ENCODE measurements at places on chromosomes 7 and 10. TPM values are rescaled to one million over a fixed set of nuclear protein-coding genes. Genes with fewer than 3 reads are reported as not detected.

C10orf62 gene
- total RNA-seq = not detected

GRCh38 chr10:22697800-22698199 lies 16.6 kb downstream of the PIP4K2A start:
- H3K27me3 ChIP-seq = no peaks in the 10 kb centered on the region
- DNase-seq = no peak
- no peak overlapping the region for H3K4me3 ChIP-seq
- peaks cover 86% of the 10 kb centered on the region for H3K4me1 ChIP-seq
- peaks cover 23% of the 10 kb centered on the region for H3K36me3 ChIP-seq
- no peak overlapping the region for H3K27ac ChIP-seq

PSD gene
- total RNA-seq = 10.4 TPM

DNA sequence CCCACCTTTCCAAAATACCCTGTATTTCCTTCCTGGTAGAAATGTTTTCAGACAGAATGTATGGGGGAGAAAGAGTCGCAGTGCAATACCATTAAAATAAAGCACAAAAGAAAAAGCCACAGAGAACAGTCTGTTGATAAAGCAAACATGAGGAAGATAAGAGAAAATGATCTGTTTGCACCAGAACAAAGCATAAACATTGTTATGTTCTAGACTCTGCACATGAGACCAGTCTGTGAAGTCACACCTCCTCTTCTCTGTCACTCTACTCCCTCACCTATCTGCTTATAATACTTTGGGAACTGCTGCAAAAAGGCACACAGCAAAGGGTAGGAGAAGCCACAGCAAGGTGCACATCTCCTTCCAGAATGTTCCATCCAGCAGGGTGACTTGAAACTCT lies 67.2 kb upstream of the LRGUK start:
- peaks cover 10% of the 10 kb centered on the region for H3K36me3 ChIP-seq
- no peaks in the 10 kb centered on the region for H3K27me3 ChIP-seq
- H3K27ac ChIP-seq = no peak overlapping the region
- DNase-seq = no peak
- no peak overlapping the region for H3K4me3 ChIP-seq
- no peaks in the 10 kb centered on the region for H3K4me1 ChIP-seq

CALD1 gene
- 2.1 TPM for total RNA-seq

GRCh38 chr10:121337427-121337826 lies 260.8 kb downstream of the FGFR2 start:
- H3K4me1 ChIP-seq = no peaks in the 10 kb centered on the region
- no peaks in the 10 kb centered on the region for H3K36me3 ChIP-seq
- H3K4me3 ChIP-seq = no peak overlapping the region
- no peak overlapping the region for H3K27ac ChIP-seq
- no peak for DNase-seq

- H3K4me3 ChIP-seq = no peak overlapping the region
- no peaks in the 10 kb centered on the region for H3K36me3 ChIP-seq
- DNase-seq = no peak
- H3K27ac ChIP-seq = no peak overlapping the region
- H3K27me3 ChIP-seq = peaks cover 10% of the 10 kb centered on the region
These were observed 124.9 kb upstream of the TCERG1L start for GRCh38 chr10:131436458-131436857.

GRCh38 chr10:53127686-53128085 lies 355.1 kb upstream of the MBL2 start:
- no peak overlapping the region for H3K4me3 ChIP-seq
- no peaks in the 10 kb centered on the region for H3K27me3 ChIP-seq
- H3K4me1 ChIP-seq = no peaks in the 10 kb centered on the region
- no peak overlapping the region for H3K27ac ChIP-seq

DNA sequence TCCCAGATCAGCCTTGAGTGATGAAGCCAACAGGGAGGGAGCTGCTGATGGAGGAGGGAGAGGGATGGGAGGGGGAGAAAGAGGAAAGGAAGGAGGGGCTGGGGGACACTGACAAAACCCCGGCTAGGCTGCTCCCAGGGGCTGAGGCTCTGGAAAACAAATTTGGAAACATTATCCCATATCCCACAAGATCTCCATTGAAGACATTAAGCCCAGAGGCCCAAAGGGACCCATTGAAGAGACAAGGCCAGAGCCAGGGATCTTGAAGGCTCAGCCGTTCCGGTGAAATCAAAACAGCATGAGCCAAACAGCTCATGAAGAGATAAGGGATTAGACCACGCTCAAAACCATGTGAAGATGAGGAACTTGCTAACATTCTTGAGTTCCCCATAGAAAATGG lies 184.3 kb upstream of the ITGB1 start:
- H3K27me3 ChIP-seq = no peaks in the 10 kb centered on the region
- H3K4me3 ChIP-seq = no peak overlapping the region
- H3K36me3 ChIP-seq = peaks cover 5% of the 10 kb centered on the region
- no peak for DNase-seq
- peaks cover 56% of the 10 kb centered on the region for H3K4me1 ChIP-seq

DNA sequence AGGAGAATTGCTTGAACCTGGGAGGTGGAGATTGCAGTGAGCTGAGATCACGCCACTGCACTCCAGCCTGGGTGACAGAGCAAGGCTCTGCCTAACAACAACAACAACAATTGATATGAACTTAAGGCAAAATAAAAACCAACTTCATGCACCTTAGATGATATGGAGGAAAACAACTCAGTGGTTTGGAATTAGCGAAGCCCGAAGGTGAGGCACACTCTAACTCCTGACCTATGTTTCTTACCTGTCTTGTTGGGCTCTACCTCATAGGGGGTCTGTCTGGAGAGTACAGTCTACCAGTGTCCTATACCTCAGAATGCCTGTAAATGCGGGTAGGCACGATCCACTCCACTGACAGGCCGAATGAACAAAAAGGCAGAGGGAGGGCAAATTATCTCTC lies 24.3 kb upstream of the COBL start:
- no peak overlapping the region for H3K27ac ChIP-seq
- H3K4me3 ChIP-seq = no peak overlapping the region
- peaks cover 9% of the 10 kb centered on the region for H3K27me3 ChIP-seq

- DNase-seq = peak; percentile 6
- no peaks in the 10 kb centered on the region for H3K36me3 ChIP-seq
- H3K4me1 ChIP-seq = no peaks in the 10 kb centered on the region
These were observed 49.0 kb upstream of the LYZL1 start for GRCh38 chr10:29239569-29240472.

- peaks cover 63% of the 10 kb centered on the region for H3K36me3 ChIP-seq
- peaks cover 34% of the 10 kb centered on the region for H3K4me1 ChIP-seq
- no peaks in the 10 kb centered on the region for H3K27me3 ChIP-seq
- H3K27ac ChIP-seq = no peak overlapping the region
These were observed 103.0 kb upstream of the DNAAF5 start for GRCh38 chr7:623464-623863.

- H3K4me3 ChIP-seq = no peak overlapping the region
- peaks cover 1% of the 10 kb centered on the region for H3K4me1 ChIP-seq
- no peak overlapping the region for H3K27ac ChIP-seq
- peak; percentile 13 for DNase-seq
- peaks cover 9% of the 10 kb centered on the region for H3K27me3 ChIP-seq
These were observed 79.3 kb upstream of the ACBD5 start for GRCh38 chr10:27319752-27320431.

GRCh38 chr10:114087655-114088054 lies 44.0 kb downstream of the ADRB1 start:
- H3K27ac ChIP-seq = no peak overlapping the region
- no peaks in the 10 kb centered on the region for H3K36me3 ChIP-seq
- DNase-seq = no peak

DNA sequence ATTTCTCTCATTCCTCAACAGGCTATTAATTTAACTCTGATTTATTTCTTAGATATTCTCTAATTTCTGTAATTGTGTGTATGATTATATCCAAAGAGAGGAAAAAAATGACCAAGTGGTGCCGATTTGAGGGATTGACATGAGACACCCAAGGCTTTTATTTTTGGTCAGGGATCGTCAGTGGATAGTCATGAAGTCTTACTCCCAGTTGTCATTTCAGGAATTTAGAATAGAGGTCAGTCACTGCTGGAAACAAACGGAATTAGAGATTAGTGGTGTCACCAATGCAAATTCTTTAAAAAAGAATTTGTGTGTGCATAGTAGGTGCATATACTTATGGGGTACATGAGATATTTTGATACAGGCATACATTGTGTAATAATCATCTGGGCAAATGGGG lies 26.8 kb upstream of the AGR3 start:
- H3K4me1 ChIP-seq = no peaks in the 10 kb centered on the region
- H3K27ac ChIP-seq = no peak overlapping the region
- H3K36me3 ChIP-seq = no peaks in the 10 kb centered on the region
- peaks cover 1% of the 10 kb centered on the region for H3K27me3 ChIP-seq
- H3K4me3 ChIP-seq = no peak overlapping the region

GRCh38 chr7:41222746-41223145 lies 480.1 kb downstream of the INHBA start:
- H3K4me1 ChIP-seq = no peaks in the 10 kb centered on the region
- H3K4me3 ChIP-seq = no peak overlapping the region
- no peak overlapping the region for H3K27ac ChIP-seq
- no peak for DNase-seq

GRCh38 chr7:76411626-76412025 lies 2.1 kb upstream of the SSC4D start:
- peaks cover 2% of the 10 kb centered on the region for H3K36me3 ChIP-seq
- H3K4me1 ChIP-seq = no peaks in the 10 kb centered on the region
- no peak for DNase-seq
- no peaks in the 10 kb centered on the region for H3K27me3 ChIP-seq

- H3K36me3 ChIP-seq = peaks cover 49% of the 10 kb centered on the region
- no peaks in the 10 kb centered on the region for H3K27me3 ChIP-seq
- H3K4me3 ChIP-seq = no peak overlapping the region
- DNase-seq = no peak
- no peak overlapping the region for H3K27ac ChIP-seq
These were observed 10.2 kb downstream of the TUBGCP2 start for GRCh38 chr10:133298466-133298865.

- no peak overlapping the region for H3K4me3 ChIP-seq
- H3K27ac ChIP-seq = no peak overlapping the region
- no peaks in the 10 kb centered on the region for H3K36me3 ChIP-seq
- no peaks in the 10 kb centered on the region for H3K4me1 ChIP-seq
- H3K27me3 ChIP-seq = no peaks in the 10 kb centered on the region
These were observed 137.6 kb downstream of the C10orf105 start for GRCh38 chr10:71582019-71582418.

DNA sequence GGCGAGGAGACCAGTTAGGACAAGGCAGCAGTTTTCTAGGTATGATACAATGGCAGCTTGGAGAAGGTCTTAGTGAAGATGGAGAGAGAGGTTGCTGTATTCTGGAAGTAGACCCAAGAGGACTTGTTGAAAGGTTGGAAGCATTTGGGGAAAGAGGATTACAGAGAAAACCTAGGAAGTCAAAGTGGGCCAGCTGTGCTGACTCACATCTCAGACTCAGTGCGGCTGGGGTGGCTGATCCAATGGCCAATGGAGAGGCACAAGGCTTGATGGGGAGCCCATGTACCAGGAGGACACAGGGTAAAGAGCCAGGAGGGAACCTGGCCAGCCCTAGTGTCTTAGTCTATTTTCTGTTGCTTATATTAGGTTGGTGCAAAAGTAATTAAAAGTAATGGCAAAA lies 194.5 kb upstream of the GALNT17 start:
- H3K36me3 ChIP-seq = no peaks in the 10 kb centered on the region
- no peak for DNase-seq
- H3K27me3 ChIP-seq = no peaks in the 10 kb centered on the region

DNA sequence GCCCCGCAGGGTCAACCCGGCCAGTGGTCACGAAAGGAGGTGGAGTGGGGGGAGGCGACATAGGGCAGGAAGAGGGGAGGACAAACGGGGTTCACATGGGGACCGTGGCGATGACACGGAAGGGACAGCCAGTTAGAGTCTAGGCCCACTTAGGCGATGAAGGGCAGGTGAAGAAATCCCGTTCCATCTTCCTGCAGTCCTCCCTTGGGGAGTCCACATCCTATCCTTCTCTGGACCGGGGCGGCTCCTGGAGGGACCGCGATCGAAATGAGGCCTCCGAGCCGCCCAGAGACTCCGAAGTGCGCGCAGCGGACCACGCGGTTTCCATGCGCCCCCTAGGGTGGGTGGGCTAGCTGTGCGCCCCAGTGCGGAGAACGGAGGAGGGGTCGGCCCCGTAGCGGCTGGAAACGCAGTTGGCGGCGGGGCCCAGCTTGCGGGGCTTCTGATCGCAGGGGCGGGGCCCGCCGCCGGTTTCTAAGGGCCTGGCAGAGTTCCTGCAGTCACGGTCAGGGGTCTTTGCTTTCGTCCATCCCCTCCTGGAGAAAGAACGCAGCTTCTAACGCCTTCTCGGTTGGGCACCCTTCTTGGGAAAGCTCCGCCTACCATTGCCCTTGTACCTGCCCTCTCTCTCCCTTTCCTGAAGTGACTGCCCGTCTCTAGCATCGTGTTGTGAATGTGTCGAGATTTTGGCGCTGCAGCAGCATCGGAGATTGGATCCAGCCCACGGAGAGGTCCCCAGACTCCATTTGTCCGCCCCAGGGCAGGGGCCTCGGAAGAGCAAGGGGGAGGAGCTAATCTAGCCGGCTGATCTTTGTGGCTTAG lies 17.9 kb upstream of the TMEM225B start:
- H3K27ac ChIP-seq = peak overlapping the region; percentile 83
- H3K4me1 ChIP-seq = peaks cover 13% of the 10 kb centered on the region
- peak; percentile 68 for DNase-seq
- H3K27me3 ChIP-seq = no peaks in the 10 kb centered on the region

GRCh38 chr10:132397036-132397541 lies at the start of gene PWWP2B:
TSS of gene PWWP2B (plus strand) at chr10:132397200. CDS start at chr10:132397227, 27 bp downstream.
- H3K4me3 ChIP-seq = peak within 1 kb of the TSS; percentile 79
- peak; percentile 61 for DNase-seq
- H3K36me3 ChIP-seq = no peaks in the 10 kb centered on the region

- H3K36me3 ChIP-seq = peaks cover 6% of the 10 kb centered on the region
- H3K27me3 ChIP-seq = no peaks in the 10 kb centered on the region
- peaks cover 15% of the 10 kb centered on the region for H3K4me1 ChIP-seq
- no peak overlapping the region for H3K4me3 ChIP-seq
- peak; percentile 43 for DNase-seq
These were observed 1.5 kb downstream of the PLEKHA8 start for GRCh38 chr7:30029696-30030095.

DNA sequence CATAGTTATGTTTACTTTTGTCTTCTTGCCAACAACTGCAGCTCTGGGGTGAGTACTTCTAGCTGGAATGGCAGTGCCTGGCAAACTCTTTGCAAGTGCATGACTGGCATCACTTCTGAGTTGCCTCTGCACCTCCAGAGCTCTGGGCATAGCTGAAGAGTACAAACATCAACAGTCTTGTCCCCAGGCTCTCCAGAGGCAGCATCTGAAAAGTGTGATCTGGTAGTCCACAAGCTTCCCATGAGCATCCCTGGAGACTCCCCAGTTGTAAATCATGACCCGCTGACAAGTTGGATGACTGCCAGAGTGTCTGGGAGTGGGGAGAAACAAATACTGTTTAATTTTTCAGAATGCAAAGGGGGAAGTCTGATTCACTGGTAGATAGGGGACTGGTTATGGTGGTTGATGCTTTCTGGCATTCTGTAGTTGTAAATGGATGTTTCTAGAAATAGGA lies 138.9 kb upstream of the CDK13 start:
- no peak overlapping the region for H3K27ac ChIP-seq
- no peaks in the 10 kb centered on the region for H3K4me1 ChIP-seq
- H3K27me3 ChIP-seq = peaks cover 14% of the 10 kb centered on the region
- DNase-seq = no peak
- no peaks in the 10 kb centered on the region for H3K36me3 ChIP-seq
- no peak overlapping the region for H3K4me3 ChIP-seq

GRCh38 chr7:1251796-1252539 lies 19.3 kb downstream of the UNCX start:
- peaks cover 48% of the 10 kb centered on the region for H3K27me3 ChIP-seq
- DNase-seq = no peak
- H3K27ac ChIP-seq = no peak overlapping the region
- peaks cover 7% of the 10 kb centered on the region for H3K4me1 ChIP-seq
- H3K4me3 ChIP-seq = no peak overlapping the region

LRGUK gene
- 0.09 TPM for total RNA-seq

ENTPD1 gene
- 4.4 TPM for total RNA-seq

GRCh38 chr7:47836503-47837202 lies 111.6 kb downstream of the PKD1L1 start:
- no peaks in the 10 kb centered on the region for H3K27me3 ChIP-seq
- no peaks in the 10 kb centered on the region for H3K36me3 ChIP-seq
- no peak overlapping the region for H3K27ac ChIP-seq
- no peak overlapping the region for H3K4me3 ChIP-seq
- no peak for DNase-seq

MCM10 gene
- 69.0 TPM for total RNA-seq

Measured in activated CD8-positive, alpha-beta T cell treated with anti-CD3 and anti-CD28 coated beads for 36 hours (primary cell).